ENCODE measurements at places on chromosomes 2 and 18.

GRCh38 chr2:156157670-156158069 is 174.9 kb downstream of the NR4A2 start:
- DNase-seq: no peak

- no peak for DNase-seq
Measured at GRCh38 chr2:172428832-172429210, 1.4 kb downstream of the ITGA6 start.

- DNase-seq: no peak
Measured at GRCh38 chr2:101032084-101032776, 30.1 kb downstream of the RPL31 start.

DNA sequence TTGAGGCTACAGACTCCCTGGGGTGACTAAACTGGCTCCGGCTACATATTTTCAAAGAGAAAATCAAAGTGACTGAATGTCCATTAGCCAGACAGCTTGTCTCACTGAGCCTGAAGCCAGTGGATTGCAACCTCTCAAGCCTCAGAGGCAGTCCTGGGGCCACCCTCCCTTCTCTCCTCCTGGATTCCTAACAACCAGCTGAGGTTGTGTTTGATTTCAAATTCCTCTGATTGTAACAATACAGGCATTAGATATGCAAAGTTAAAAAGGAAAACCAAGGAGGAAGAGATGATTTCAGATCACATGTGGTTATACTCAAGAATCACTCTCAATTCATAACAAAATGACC is 101.0 kb upstream of the LMAN1 start:
- DNase-seq: no peak

GRCh38 chr2:173500953-173501352 is 146.3 kb downstream of the CDCA7 start:
- DNase-seq: no peak

All from posterior cingulate gyrus (tissue), 11 donors.